ENCODE measurements at places on chromosomes 16 and 17.
A peak's percentile ranks its signal among the peaks of the same experiment; 100 is the strongest.

GRCh38 chr16:181565-182021 lies 1.3 kb downstream of the HBQ1 start:
- no peak for DNase-seq

DNA sequence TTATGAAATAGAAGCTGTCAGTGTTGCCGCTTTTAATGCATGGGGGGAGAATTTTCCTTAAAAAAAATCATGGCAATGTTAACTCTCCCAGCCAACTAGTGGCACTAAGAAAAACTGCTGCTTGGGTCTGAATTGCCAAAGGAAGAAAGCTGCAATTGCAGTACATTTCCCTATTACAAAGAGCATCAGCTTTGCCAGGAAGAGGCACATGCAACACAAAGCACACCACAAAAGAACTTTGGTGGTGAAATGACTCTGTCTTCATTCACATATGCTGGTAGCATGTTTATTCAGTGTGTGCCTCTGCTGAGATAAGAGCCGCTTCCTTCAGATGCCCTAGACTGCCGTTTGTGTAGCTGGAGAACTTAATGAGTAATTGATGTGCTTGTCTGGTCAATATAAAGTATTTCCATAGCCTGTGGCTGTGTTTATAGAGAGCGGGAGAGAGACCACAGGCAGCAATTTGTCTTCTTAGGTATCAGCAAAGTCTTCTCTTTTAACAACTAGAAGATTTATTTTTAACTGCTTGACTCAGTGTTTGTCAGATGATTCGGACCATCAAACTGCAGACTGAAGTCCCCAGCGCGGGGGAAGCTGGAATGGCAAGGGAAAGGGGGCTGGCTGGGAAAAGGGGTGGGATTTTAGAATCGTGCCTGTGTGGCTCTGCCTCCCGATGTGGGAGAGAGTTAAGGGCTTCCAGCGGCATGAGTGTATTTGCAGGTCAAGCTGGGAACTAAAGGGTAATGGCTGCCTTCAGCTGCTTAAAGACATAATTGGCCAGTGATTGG lies 115.1 kb downstream of the MRTFB start:
- no peak for DNase-seq

GRCh38 chr17:79742951-79743476 lies 12.3 kb downstream of the ENPP7 start:
- DNase-seq: no peak

GRCh38 chr17:42025936-42026335 lies 6.0 kb downstream of the NKIRAS2 start:
- no peak for DNase-seq

GRCh38 chr17:41777574-41778188 lies 8.8 kb downstream of the JUP start:
- peak; percentile 87 for DNase-seq
